GM13977 (cell line): ENCODE measurements at places on chromosomes 12 and 14.
A peak's percentile ranks its signal among the peaks of the same experiment; 100 is the strongest.

DNA sequence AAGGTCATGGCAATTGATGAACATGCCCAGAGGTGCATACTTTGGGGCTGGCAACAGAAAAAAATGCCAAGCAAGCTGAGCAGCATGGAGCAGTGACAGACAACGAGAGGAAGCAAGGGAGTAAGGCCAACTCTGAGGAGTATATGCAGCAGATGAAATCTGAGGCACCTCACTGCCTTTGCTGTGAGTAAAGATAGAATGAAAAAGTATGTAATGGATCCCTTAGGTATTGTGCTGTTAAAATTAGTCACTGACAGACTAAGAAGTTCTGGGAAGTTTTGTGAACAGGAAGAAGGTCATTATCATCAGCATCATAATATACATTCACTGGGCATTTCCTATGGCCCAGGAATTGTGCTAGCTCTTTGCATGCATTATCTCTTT, 269.9 kb downstream of the DUSP6 start:
- DNase-seq = no peak

GRCh38 chr12:131615326-131616042, 95.4 kb upstream of the SFSWAP start:
- DNase-seq = no peak

DNA sequence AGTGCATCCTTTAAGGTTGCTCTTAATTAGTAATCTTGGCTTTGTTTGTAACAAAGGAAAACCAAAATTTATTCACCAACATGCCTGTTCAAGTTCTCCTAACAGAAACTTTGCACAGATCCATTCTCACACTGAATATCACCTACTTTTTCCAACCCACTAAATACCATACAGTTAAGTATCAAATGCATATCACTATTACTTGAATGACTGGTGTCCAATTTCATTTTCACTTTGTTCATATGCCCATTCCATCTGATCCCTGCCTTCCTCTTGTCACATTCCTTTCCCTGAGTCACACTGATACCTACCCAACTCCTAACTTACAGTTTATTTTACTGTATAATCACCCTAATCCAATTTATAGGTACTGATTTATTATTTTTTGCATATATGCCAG, 286.4 kb downstream of the NELL2 start:
- DNase-seq = no peak

GRCh38 chr12:93108985-93109384, 179.9 kb upstream of the EEA1 start:
- DNase-seq = no peak

DNA sequence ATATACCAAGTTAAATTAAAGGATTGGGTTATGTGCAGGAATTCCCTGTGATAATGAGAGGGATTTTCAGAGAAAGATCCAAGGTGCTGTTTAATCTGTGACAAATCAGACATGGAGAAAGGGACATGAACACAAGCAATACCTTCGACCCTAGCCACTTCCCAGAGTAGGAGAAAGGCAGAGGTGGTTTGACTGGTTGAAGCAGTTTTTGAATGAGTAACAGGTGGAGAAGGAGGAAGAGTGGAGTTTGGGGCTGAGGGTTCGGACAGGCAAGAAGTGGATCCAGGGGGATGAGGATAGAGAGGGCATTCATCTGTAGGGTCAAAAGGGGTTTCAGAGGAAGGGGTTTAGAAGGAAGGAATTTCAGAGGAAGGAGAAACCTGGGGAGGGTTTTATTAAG, 27.4 kb upstream of the A2M start:
- no peak for DNase-seq

DNA sequence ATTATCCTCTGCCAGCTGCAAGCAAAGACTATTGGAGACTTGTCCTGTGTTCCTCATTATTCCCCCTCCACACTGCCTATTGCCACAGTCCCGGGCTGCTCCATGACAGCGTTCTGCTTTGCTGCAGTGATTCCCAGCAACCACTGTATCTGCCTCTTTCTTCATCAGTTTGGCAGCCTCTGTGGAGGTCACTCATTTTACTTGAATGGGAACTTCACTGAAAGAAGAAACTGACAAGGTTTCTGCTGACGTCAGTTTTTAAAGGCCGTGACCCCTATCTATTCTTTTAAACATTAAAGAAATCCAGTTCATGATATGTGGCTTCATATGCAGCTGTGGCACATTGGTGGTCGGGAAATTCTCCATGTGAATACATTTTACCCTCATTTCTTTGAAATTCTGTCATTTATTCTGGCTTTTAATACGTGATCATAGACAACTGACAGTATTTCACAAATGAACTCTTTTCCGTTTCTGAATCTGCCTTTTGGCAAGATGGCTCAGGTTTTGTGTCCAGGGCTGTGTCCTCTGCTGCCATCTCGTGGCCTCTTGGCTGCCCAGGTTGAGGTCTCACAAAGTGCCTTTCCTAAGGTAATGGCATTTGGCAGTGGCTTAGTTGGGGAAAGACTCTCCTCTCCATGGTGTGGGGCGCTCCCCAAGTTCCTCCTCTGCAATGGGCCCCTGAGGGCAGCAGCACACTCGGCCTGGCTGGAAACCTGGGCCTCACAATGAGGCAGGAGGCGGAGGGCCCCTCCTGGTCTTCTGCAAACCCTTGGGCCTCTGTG, 5.8 kb downstream of the TMEM253 start:
- DNase-seq = peak; percentile 70

GRCh38 chr12:93323625-93324329, 53.9 kb upstream of the NUDT4 start:
- no peak for DNase-seq

- DNase-seq = peak; percentile 76
Observed at GRCh38 chr14:34322940-34323418, 139.1 kb downstream of the SPTSSA start.
